ENCODE measurements at places on chromosomes 7 and 10.

DNA sequence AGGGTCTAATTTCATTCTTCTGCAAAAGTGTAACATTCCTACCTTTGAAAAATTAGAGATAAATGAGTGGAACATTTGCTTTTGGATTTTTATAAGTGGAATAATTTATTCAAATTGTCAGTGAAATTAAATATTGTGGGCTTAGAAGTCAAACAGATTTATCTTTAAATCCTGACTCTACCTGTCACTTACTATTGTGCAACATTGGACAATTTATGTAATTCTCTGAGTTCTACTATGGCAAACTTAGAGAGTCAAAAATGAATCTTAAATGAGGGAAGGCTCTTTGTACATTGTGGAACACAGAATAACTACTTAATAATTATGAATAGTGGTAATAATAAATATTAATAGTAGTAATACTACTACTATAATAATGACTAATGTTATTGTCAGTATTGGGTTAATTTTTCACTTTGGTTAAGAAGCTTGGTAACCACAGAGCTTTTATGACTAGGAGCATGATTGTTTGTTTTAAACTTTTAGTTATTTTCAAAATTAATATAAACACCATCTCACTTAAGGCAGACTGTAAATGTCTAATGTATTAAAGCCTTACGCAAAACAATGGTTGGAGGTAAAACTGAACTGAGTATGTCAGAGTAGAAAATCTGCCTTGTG is 70.0 kb downstream of the PRKG1 start:
- DNase-seq, result no peak

GRCh38 chr10:32256613-32257437 is 90.1 kb downstream of the EPC1 start:
- DNase-seq, result peak; percentile 33

DNA sequence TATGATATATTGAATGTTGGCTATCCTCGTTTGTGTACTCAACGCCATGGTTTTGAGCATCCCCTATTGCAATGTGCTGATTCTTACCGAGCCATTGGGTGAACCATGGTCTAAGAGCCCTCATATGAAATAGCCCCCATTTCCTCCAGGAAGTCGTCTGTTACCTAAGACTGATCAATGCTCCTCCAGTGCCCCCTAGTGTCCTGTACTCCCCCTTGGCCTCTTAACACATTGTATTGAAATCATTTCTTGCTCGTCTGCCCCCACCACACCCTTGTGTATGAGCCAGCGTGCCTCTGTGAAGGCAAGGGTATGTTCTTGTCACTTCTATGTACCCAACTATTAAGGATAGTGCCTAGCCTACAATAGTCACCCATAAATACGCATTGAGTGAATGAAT is 11.2 kb upstream of the SLC35B4 start:
- DNase-seq, result peak; percentile 87

GRCh38 chr7:46385662-46386309 is 464.7 kb upstream of the IGFBP3 start:
- peak; percentile 79 for DNase-seq

DNA sequence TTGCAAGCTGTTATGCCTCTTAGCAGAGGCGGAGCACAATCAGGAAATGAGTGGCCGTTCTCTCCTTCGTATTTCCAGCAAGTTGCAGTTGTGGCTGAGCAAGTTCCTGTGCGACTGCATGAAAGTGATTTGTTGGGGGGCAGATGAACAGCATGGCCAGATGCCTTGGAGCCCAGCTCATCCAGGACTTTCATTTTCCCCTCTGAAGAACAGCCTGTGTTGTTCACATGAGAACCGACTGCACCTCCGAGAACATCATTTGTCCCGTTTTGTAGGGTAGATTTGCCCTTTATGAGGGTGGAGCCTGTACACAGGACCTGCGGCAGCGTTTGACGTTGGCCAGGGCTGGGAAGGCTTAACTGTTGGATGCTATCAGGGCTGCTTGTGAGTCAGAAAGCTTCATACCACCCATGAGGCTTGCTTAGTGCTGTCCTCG is 4.4 kb downstream of the BAG3 start:
- peak; percentile 59 for DNase-seq

GRCh38 chr7:7720750-7721621 is 2.6 kb upstream of the RPA3 start:
- DNase-seq, result no peak

- DNase-seq, result no peak
Measured at GRCh38 chr10:129397198-129397974, 69.7 kb upstream of the MGMT start.

- no peak for DNase-seq
Measured at GRCh38 chr10:34222359-34222758, 592.7 kb downstream of the PARD3 start.

DNA sequence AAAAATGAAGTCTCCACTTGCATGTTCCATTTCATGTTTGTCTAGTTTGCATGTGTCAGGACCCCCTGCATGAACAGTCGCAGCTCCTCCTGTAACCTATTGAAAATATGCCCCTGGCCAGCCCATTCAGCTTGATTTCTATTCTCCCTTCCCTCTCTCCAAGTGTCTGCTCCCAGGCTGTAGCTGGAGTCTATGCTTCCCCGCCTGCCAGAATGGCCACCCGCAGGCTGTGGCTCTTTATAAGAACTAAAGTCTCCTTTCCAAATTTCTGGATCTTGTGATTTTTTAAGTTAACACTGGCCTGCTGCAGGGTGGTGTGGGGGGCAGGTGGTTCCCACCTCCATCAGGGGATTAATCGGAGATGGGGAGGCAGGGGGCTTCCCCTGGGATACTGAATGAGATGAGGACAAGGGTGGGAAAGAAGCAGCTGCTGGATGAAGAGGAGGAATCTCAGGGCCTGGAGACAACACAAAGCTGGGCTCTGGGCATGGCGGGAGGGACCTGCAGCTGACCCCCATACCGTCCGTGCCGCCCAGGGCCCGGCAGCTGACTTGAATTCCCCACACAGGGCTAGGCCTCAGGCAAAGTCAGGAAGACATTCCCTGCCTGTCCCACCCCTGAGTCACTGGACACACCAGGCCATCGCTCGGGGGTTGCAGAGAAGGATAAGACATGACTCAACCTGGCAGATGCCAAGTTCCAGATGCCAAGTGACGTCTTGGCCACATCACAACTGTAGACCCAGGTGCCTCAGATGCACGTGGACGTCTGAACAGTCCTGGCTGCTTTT is 399.5 kb upstream of the FOXK1 start:
- DNase-seq, result peak; percentile 84

DNA sequence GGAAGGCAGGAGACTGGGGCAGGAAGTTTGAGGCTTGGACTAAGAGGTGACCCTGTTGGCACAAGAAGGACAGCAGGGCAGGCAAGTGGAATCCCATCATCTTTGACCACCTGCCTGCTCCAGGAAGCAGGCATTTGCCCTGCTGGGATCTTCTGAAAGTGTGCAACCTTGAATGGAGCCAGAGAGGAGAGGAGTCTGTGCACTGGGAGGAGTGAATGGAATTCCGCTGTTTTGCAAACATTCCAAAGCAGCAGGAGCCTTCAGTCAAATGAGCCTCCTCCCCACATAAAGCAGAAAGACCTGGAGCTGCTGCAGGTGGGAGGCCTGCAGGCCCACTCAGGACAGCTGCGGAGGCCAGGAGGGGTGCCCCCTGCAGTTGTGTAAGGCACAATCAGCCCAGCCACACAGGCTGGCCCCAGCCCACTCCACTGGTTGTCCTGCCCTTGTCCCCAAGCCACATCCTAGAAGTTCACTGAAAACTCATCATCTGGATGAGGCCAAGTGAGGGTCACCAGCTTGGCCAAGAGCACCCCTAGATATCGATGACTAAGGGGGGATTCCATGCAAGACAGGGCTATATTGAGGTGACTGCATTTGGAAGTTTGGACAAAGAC is 249.5 kb downstream of the RPS24 start:
- no peak for DNase-seq

DNA sequence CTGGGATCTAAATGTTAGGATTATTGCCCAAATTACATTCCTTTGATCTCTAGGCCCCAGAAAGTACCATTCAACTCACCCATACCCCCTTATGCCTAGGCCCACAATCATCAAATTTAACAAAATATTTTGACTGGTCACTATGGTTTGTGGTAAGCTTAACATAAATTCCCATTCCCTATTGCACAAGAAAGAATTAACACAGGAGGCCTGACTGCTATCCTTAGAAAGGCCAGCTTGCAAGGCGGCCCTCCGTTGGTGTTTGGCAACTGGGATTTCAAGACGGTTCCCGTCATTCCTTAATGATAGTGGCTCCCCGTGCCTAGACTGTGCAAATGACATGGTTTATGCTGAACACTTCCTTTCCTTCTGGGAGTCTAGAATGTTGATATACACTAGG is 29.6 kb downstream of the ARHGAP21 start:
- no peak for DNase-seq

- peak; percentile 22 for DNase-seq
Measured at GRCh38 chr7:150379441-150380379, 580 bp downstream of the ZNF775 start.

- DNase-seq, result no peak
Measured at GRCh38 chr10:16521311-16522016, at the start of gene C1QL3. C1QL3 (minus strand) TSS chr10:16521879; CDS start chr10:16521065, 814 bp downstream.

- no peak for DNase-seq
Measured at GRCh38 chr10:33653584-33654367, 319.3 kb upstream of the NRP1 start.

GRCh38 chr7:139798221-139798620 is 20.4 kb upstream of the HIPK2 start:
- no peak for DNase-seq

All from A549 (cell line).